ENCODE measurements at places on chromosomes 7 and 10. TPM values are rescaled to one million over a fixed set of nuclear protein-coding genes. Genes with fewer than 3 reads are reported as not detected.

AGAP5 gene
- 28.3 TPM for polyA plus RNA-seq

AP1S1 gene
- polyA plus RNA-seq, result 77.4 TPM

COBL gene
- 5.8 TPM for polyA plus RNA-seq

OPN1SW gene
- 1.2 TPM for polyA plus RNA-seq

GRIFIN gene
- polyA plus RNA-seq, result not detected

KEL gene
- polyA plus RNA-seq, result 2.1 TPM

NPSR1 gene
- polyA plus RNA-seq, result not detected

ANKRD30A gene
- polyA plus RNA-seq, result not detected

GIMAP2 gene
- 19.1 TPM for polyA plus RNA-seq

ADRA2A gene
- 0.33 TPM for polyA plus RNA-seq

ANLN gene
- 20.7 TPM for polyA plus RNA-seq

EXOC4 gene
- polyA plus RNA-seq, result 44.0 TPM

TMEM273 gene
- polyA plus RNA-seq, result 7.3 TPM

GJD4 gene
- polyA plus RNA-seq, result 0.16 TPM

CPN1 gene
- polyA plus RNA-seq, result not detected

LDB3 gene
- 1.1 TPM for polyA plus RNA-seq
